ENCODE measurements at places on chromosomes 13 and 19. TPM values are rescaled to one million over a fixed set of nuclear protein-coding genes. Genes with fewer than 3 reads are reported as not detected.

GRCh38 chr13:49690133-49690994 is 922 bp downstream of the EBPL start:
- DNase-seq, result no peak

- no peak for DNase-seq
Observed at GRCh38 chr13:26502826-26503225, 54.7 kb upstream of the WASF3 start.

DNA sequence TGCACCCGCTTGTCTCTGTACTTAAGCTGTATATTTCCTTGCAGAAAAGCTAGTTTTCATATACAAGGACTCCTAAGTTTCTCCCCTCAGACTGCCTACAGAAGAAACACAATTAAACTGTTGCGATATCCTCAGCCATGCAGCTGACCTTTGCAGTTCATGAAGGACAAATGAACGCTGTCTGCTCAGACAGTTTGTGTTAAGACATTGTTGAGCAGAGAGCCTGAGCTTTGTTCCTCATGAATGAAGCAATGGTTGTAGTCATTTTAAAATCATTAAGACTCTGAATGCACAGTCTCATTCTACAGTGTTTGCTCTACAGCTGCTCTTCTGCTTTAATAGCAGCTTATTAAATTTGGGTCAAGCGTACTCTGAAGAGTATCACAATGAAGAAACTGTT is 23.2 kb upstream of the MAB21L1 start:
- no peak for DNase-seq

- DNase-seq, result no peak
Observed at GRCh38 chr19:55700813-55701212, 25.8 kb downstream of the EPN1 start.

GRCh38 chr19:34351382-34351826 is 13.6 kb upstream of the GPI start:
- peak; percentile 26 for DNase-seq

Gene RPS16
- 1,965 TPM for polyA plus RNA-seq

Gene SGCG
- polyA plus RNA-seq, result not detected

Data from kidney (tissue), 22 donors.